Ureter (tissue), 1 donor: ENCODE measurements at places on chromosomes 2 and 18.

DNA sequence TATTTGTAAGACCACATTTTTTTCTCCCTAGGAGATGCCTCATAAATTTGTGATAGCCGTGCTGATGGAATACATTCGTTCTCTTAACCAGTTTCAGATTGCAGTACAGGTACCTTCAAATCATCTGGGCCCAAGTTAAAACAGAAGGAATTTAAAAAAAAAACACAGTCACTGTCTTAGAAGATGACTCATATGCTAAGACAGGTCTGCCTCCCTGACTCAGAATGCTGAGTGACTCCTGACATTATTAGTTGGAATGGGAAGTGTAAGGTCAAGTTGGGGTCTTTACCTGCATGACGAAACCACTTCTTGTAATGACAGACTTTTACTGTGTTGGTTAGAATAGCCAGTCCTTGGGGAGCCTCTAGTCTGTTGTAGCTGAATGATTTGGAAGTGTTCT, 26.3 kb downstream of the RMC1 start:
- no peak for DNase-seq

GRCh38 chr2:6353669-6354068, 512.0 kb downstream of the CMPK2 start:
- DNase-seq = no peak

- DNase-seq = no peak
Observed at GRCh38 chr18:29225351-29225750, 1048.4 kb upstream of the CDH2 start.

DNA sequence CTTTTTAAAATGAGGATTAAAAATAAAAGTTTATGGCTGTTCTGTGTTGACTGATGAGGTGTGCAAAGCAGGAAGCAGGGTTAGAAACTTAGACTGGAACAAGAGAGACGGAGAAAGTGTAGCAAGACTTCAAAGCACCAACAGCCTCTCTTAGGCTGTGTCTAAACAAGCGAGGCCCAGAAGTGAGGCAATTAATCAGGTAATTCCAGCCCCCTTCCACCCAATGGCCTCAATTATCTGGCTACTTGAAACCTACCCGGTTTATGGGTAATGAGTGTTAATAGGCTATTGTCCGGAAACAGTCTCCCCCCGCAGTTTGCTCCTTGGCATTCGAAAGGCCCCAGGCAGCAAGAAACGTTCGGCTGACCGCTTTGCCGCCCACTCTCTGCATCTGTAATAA, 171.7 kb upstream of the MYCN start:
- DNase-seq = no peak

DNA sequence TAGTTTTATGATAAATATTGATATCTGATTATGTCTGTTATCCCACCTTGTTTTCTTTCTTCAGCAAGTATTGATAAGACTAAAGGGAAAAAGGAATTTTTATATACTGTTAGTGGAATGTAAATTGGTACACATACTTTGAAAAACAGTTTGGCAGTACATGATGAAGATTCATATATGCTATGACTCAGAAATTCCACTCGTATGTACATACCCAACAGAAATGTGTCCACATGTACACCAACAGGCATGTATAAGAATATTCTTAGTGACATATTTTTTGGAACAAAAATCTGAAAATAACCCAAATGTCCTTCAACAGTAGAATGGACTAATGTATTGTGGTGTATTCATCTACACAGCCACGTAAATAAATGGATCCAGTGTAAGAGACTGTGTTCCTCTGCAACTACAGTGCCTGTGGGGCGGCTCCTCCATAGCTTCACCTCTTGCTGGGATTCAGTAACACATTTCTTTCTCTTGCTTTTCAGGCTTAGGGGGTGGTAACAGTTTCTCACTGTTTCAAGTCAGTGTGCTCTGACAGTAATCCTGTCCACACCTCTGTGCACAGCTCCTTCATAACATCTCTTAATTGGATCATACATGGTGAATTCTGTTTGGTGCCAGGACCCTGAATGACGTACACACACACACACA, 35.5 kb upstream of the ALMS1 start:
- no peak for DNase-seq

DNA sequence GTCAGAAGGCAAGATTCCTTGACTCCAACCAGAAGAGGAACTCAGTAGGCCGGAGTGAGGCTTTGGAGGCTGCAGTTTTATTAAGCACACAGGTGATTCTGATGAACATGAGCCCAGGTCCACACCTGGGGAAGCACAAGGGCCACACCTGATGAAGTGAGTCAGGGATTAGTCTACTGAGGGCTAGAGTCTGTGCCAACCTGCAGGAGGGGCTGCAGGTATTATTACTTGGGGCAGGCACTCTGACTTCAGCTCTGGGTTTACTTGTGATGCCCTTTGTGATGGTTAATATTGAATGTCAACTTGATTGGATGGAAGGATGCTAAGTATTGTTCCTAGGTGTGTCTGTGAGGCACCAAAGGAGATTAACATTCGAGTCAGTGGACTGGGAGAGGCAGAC, 75.2 kb upstream of the ZCCHC2 start:
- no peak for DNase-seq

- no peak for DNase-seq
Observed at GRCh38 chr2:147739508-147739907, 105.3 kb upstream of the ACVR2A start.

GRCh38 chr18:73975266-73975665, 172.4 kb downstream of the FBXO15 start:
- no peak for DNase-seq

DNA sequence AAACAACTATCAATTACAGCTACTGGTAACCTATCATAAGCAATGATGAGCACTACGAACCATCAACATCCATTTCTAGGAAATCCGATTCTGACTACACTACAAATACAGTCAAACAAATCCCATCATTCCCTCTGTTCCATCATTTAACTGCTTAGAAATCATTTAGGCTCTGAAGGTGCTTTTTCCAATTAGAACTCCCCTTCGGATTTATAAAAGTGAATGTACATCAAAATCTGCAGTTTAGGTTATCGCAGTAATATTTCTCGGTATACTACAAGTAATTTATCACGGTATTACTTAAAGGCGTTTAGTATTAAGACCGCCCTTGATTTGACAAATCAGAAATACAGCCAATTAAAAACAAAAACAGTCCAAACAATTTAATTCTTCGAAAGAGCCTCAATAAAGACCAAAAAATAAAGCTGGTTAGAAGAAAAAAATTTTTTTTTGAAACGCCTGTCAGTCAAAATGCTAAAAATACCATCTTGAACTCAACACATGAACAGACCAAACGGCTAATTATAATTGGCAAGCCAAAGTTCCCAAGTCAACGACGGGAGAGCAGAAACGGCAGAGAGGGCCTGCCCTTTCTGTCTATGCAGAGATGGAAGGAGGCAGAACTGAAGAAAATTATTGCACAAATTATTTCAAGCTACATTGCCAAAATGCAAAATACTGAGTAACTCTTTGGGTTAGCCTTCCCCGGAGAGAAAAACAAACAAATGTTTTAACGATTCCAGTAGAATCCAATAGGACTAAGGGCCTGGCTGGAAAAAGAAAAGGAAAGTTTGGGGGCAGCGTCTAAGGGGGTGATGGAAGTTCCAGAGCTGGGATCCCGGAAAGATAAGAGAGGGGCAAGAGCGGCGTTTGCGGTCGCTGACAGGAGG, 1.2 kb downstream of the VPS54 start:
- no peak for DNase-seq

GRCh38 chr2:10552220-10552870, 104.2 kb upstream of the ODC1 start:
- no peak for DNase-seq

DNA sequence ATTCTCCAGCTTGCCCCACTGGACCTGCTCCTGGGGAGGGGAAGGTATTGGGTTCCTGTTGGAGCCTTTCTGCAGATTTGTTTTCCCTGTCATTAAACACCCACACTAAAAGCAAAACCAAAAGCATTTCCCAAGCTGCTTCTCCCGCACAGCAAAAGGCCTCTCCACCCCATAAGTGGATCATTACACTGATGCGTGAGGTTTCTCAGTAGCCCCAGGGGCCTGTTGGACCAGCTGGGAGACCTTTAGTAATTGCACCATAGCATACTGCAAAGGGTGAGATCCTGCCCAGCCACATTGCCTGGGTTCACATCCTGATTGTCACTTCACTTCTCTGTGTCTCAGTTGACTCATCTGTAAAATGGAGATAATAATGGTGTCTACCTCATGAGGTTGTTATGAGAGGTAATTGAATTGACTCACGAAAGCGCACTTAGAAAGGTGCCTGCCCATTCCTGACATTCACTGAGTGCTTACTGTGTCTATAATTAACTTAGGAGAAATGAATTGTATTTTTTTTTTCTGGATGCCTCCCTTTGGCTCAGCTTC, 43.9 kb downstream of the TOGARAM2 start:
- DNase-seq = no peak

DNA sequence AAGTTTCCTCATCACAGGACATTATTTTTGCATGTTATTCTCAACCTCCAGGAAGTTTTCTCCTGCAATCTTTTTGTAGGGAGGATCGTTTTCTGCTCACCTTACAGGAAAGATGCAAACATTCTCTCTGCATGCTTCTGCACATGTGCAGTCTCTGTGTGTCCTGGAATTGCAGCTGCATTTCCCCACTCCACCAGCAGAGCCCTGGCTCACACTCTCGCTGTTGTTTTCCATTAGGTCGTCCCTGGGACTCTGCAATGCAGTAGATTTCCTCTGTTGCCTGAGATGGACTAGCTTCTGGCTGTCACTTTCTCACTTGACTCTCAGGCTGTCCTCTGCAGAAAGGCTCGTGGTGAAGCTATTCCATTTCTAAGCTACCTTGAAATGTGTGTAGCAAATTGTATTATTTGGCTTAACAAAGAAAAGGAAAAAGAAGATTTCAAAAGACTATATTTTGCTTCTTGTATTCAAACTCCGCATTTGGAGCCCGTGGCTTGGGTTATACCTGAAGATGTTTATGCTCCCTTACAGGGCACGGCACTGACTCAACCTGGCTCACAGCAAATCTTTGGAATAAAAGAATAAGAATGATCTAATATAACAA, 346.7 kb downstream of the RAD51AP2 start:
- DNase-seq = no peak

GRCh38 chr2:229528846-229529245, 185.5 kb downstream of the DNER start:
- no peak for DNase-seq

GRCh38 chr2:84781942-84782716, 98.8 kb downstream of the TRABD2A start:
- no peak for DNase-seq

DNA sequence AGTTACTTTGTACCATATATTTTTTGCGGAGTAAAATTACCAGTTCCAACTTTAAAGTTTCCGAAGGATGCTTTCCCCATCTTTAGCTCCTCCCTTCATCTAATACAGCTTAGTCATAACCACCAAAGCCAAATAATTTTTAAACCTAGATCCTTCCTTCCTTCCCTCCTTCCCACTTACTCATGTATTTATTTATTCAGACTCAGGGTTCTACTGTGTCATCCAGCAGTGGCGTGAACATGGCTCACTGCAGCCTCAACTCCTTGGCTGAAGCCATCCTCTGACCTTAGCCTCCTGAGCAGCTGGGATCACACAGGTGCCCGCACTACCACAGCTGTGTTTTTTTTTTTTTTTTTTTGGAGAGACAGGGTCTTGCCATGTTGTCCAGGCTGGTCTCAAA, 4.4 kb downstream of the LPIN2 start:
- DNase-seq = no peak

GRCh38 chr2:231339316-231339715, 56.2 kb upstream of the B3GNT7 start:
- no peak for DNase-seq

GRCh38 chr18:23526501-23527063, 23.3 kb downstream of the RMC1 start:
- no peak for DNase-seq
